ENCODE measurements at places on chromosomes 7 and 10.

DNA sequence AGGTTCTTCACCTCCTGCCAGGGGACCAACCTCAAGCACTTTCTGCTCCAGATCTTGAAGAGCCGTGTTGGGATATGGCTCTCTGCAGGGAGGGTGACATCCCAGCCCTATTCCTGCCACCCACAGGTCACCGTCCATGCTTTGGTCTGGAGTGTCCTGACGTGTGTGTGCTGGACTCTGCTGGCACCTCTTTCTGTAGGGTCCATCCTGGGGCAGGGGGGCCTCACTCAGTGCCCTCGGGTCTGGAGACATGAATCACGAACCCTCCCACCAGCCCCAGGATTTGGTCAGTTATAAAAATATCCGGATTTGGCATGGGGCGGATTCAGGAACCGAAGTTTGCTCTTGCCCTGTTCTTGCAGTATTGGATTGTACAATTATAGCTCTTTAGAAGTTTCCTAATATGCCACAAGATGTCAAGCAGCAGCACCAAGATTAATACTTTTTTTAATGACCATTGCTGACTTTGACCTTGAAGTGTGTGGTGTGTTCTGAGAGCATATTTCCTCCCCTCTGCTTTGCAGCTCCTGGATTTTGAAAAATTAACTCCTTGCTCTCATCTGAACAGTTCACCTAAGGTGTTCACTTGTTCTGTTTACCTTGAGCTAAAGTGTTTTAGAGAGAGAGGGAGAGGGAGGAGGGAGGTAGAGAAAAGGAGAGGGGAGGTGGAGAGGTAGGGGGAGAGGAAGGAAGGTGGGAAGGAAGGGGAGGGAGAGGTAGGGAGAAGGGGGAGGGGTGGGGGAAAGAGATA lies 95.4 kb upstream of the SHH start:
- no peak for DNase-seq

GRCh38 chr10:44036425-44036824 lies 348.5 kb downstream of the CXCL12 start:
- DNase-seq: no peak

- no peak for DNase-seq
These were observed 143.6 kb downstream of the HBP1 start for GRCh38 chr7:107312418-107312817.

DNA sequence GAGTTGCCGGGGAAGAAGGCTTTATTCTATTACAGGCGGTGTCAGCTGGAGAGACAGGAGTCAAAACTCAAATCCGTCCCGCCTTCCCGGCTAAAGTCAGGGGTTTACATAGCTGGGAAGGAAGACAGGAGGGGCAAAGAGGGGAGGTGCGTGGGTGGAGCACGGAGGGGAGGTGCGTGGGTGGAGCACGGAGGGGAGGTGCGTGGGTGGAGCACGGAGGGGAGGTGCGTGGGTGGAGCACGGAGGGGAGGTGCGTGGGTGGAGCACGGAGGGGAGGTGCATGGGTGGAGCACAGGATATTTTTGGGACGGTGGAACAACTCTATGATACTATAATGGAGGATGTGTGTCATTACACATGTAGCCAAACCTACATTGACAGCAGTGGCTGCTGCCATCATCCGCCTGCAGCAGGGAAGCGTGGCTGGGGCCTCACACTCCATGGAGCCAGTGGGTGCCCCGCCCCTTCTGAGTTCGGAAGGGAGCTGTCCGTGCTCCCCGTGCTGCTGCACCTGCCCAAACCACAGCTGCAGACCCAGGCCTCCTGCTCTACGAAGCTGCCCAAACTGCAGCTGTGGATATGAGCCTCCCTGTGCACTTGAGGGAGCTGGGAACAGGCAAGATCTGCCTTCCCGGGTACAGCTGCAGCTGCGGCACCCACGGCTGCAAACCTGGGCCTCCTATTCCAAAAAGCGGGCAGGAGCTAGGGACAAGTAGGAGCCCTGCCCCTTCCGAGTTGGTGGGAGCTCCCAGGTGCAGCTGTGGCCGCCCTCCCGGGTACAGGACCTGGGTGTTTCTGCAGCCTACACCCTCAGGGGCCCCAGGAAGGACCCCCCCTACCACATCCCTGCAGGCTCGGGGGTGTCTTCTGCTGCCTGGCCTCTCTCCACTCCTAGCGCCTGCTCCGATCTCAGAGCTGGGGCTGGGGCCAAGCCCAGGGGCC lies 119.4 kb downstream of the DYNC2I1 start:
- no peak for DNase-seq

- DNase-seq: no peak
These were observed 9.0 kb upstream of the TAS2R3 start for GRCh38 chr7:141754939-141755338.

GRCh38 chr10:130231251-130231741 lies 95.1 kb downstream of the GLRX3 start:
- no peak for DNase-seq

DNA sequence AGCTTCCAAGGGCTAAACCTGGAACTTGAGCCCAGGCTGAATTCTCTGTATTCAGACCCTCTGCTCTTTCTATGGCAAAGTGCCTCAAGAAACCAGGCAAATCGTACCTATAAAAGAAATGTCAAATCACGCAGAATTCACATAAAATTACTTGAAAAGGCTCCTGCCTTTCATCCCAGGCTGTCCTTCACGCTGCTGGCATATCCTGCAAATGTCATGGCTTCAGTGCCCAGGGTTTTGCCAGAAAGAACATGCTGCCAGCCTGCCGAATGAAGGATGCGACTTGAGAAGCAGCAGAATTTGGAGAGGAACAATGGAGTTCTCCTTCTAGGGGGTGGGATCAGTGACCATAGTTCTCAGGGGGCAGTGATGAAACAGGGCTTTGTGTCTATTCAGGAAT lies 602.5 kb upstream of the GALNT17 start:
- no peak for DNase-seq

DNA sequence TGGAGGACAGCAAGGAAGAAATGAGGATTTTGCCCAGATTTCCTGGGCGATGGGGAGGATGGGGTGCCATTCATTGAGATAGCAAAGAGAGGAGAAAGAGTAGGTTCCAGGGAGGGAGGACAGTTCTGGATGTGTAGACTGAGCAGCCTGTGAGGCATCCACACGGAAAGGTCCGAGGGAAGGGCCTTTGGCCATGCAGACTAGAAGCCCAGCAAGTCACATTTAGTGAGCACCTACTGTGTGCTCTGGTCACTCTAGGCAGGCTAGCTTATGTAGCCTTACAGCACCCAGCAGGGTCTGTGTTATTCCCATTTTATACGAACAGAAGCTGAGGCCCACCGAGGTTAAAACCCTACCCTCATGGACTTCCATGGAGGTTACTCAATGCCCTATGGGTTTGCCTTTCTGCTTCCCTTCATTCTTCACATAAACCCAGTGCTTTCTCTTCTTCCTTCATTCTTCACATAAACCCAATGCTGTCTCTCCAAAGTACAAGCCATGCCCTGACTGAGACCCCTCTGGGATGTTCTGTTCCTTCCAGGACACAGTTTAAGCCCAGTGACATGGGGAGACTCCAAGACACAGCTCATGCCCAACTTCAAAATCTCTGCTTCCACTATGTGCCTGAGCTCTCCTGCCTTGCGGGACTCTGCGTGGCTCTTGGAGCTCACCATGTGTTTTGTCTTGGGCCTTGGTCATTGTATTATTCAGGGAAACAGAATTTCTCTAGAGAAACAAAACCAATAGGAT lies 13.7 kb downstream of the IL2RA start:
- no peak for DNase-seq

- no peak for DNase-seq
These were observed 29.0 kb upstream of the GNA12 start for GRCh38 chr7:2873146-2873545.

- DNase-seq: no peak
These were observed 35.2 kb downstream of the ZNF487 start for GRCh38 chr10:43471935-43472720.

DNA sequence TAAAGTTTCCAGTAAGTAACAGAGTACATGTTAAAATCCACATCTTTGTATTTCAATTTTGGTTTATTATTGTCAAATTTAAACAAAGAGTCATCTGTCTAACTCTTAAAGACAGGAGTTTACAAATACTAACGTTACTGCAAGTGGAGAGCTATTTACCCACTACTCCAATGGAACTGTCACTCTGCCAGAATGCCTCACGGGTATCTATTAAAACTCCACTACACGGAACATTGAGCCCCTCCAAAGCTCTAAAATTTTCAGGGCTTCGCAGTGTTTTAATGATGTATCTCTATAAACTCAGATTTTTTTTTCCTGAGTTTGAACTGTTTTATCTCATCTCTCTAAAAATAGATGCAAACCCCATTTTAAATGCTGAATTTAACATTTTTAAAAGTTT lies 388.7 kb upstream of the SEMA3A start:
- no peak for DNase-seq

DNA sequence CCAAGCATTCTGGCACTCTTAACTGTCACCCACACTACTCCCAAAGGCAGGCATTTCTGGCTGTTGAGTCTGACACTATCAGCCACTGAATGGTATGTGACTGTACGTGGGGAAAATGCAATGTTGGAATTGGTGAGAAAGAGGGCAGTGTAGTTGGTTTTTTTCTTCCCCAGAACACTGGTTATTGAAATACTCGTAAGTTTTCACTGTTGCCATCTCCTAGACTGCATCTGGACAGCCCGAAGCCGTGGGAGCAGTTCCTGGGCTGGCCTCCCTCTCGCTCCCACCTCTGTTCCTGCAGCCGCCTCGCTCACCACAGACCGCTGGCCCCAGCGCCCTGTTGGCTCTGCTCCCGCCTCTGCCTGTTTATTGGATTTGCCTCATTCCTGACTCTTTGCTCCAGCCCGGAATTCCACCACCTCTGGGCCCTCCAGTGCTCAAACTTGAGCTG lies 5.7 kb downstream of the PLCE1 start:
- DNase-seq: no peak

DNA sequence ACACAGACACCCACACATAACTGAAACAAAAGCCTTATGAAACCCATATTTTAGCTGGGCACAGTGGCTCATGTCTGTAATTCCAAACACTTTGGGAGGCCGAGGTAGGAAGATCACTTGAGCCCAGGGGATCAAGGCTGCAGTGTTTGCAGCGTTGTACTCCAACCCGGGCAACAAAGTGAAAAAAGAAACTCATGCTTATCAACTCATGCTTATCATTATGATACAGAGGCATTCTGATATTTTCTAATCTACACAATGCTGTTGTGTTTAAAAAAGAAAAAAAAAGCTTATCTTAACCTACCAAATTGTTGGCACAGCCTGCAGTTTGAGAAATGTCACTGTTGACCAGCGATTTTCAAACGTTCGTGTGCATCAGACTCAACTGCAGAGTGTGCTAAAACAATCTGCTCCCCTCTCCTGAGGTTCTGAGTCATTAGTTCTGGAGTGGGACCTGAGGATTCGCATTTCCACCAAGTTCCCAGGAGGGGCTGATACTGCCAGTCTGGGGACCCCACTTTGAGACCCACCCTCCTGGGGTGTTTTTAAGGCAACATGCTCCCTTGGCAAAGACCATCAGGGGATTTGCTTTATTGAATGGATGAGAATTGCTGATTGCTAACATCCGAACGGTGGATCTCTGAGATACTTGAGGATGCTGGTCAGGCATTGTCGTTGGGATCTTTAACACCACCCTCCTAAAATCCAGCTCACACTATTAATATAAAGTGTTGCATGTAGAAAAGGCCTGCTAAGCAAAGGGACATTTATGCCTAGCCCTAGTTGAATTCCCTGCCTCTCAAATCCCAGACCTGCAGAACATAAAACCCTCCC lies 16.2 kb downstream of the CHST3 start:
- DNase-seq: no peak

DNA sequence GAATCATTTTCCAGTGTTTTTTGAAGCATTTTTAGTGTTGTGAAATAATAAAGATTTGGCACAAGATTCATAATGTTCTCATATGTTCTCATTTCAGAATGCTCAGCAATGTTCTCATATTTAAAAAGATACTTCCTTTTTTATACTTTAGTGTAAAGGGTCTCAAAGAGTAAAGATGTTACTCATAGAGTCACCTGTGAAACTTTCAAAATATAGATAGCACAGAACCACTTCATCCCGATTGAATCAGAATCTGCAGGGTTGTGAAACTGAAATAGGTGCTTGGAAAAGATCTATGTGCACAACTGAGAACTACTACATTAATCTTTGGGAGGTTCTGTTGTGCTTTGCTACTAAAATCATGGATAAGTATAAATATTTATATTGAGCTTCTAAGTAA lies 144.7 kb downstream of the MDFIC start:
- DNase-seq: no peak

- DNase-seq: no peak
These were observed 438.1 kb downstream of the MDFIC start for GRCh38 chr7:115359955-115360354.

DNA sequence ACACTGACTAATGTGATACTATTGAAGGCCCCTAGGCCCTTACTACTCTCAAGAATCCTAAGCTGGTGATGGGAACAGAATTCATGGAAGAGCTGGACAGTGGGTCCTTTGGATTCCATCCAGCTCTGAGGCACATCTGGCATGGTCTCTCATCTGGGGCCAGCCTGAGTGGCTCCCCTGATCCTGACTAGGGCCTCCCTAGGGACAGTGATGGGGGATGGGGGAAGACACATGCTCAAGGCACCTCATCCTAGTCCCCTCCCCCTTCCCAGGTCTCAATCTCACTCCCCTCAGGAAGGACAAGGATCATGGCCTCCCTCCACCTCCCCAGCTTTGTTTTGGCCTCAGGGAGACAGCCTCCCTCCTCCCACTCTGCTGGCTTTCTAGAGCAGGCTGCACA lies 1.8 kb downstream of the KCNIP2 start:
- DNase-seq: no peak

GRCh38 chr7:1377111-1377909 lies 82.0 kb downstream of the MICALL2 start:
- no peak for DNase-seq

DNA sequence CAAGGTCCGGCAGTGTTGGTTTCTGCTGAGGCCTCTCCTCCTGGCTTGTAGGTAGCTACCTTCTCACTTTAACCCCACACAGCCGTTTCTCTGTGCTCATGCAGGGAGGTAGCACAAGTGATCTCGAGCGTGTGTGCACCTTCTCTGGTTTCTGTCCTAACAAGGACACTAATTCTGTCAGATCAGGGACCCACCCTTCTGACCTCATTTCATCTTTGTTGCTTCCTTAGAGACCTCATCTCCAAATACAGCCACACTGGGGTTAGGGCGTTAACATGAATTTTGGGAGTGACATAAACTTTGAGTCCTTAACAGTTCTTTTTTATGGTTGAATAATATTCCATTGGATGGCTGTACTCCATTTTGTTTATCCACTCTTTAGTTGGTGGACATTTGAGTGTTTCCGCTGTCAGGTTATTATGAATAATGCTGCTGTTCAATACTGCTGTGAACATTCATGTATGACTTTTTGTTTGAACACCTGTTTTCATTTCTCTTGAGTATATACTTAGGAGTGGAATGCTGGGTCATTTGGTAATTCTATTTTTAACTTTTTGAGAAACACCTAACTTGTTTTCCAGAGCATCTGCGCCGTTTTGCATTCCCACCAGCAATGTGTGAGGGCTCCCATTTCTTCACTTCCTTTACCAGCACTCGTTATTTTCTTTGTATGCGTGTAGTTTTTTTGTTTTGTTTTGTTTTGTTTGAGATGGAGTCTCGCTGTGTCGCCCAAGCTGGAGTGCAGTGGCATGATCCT lies 57.5 kb downstream of the LCOR start:
- no peak for DNase-seq

Data from T-helper 2 cell (primary cell).